ENCODE measurements at places on chromosomes 5 and 9. TPM values are rescaled to one million over a fixed set of nuclear protein-coding genes. Genes with fewer than 3 reads are reported as not detected.

Gene SMARCA2
- 34.5 TPM for total RNA-seq

Gene PCDHGB2
- 0.08 TPM for total RNA-seq

Gene ERCC8
- 13.7 TPM for total RNA-seq

Gene CDH18
- total RNA-seq = not detected

Gene UGCG
- 20.0 TPM for total RNA-seq

Gene TNFSF15
- 0.21 TPM for total RNA-seq

Gene SLC35D2
- total RNA-seq = 18.8 TPM

Gene PPP2R2B
- total RNA-seq = 0.14 TPM

Gene MINAR2
- not detected for total RNA-seq

Gene LHX6
- 0.61 TPM for total RNA-seq

Gene PCDHB9
- total RNA-seq = 0.08 TPM

Gene NDUFAF2
- 77.6 TPM for total RNA-seq

Gene RPS14
- total RNA-seq = 3,093 TPM

Gene AOPEP
- 162 TPM for total RNA-seq

Gene PCDHGB4
- 0.70 TPM for total RNA-seq

Gene TMEFF1
- 1.8 TPM for total RNA-seq

Gene FRMPD1
- 0.03 TPM for total RNA-seq

Gene STING1
- total RNA-seq = 1.6 TPM

Gene CYSRT1
- total RNA-seq = 2.7 TPM

Gene MAN2A1
- 15.7 TPM for total RNA-seq

Gene MARCHF3
- total RNA-seq = 0.98 TPM

Gene TAF1L
- not detected for total RNA-seq

Gene FEM1C
- total RNA-seq = 7.0 TPM

Gene CD72
- 0.06 TPM for total RNA-seq

Gene PCA3
- total RNA-seq = not detected

Gene CSF2
- 1.7 TPM for total RNA-seq

Gene NADK2
- 11.8 TPM for total RNA-seq

Gene SLU7
- total RNA-seq = 37.2 TPM

Gene ORM2
- total RNA-seq = not detected

Gene SLC6A19
- 0.01 TPM for total RNA-seq

Gene SPINK5
- total RNA-seq = not detected

Gene WNT8A
- total RNA-seq = not detected

Gene PAEP
- 0.14 TPM for total RNA-seq

Gene AJM1
- total RNA-seq = 4.4 TPM

Gene MVB12B
- total RNA-seq = 8.1 TPM

Gene GLRA1
- not detected for total RNA-seq

Gene RGMB
- 5.9 TPM for total RNA-seq

Gene FOXB2
- total RNA-seq = not detected

Gene PLAC8L1
- 0.26 TPM for total RNA-seq

Gene SWI5
- total RNA-seq = 46.9 TPM

Gene CCDC152
- total RNA-seq = not detected

Gene MRRF
- 62.9 TPM for total RNA-seq

Gene SHC3
- 0.32 TPM for total RNA-seq

Gene RIC1
- total RNA-seq = 13.4 TPM

Gene AGXT2
- total RNA-seq = not detected

Gene SPATA31A3
- total RNA-seq = not detected

Gene KIAA1958
- 2.1 TPM for total RNA-seq

Gene CARTPT
- total RNA-seq = not detected

Gene MTAP
- total RNA-seq = 9.9 TPM

Gene LEAP2
- total RNA-seq = 1.6 TPM

Gene MFAP3
- total RNA-seq = 26.0 TPM

Gene PRRC1
- 41.9 TPM for total RNA-seq

Gene OGN
- total RNA-seq = not detected

Gene RANBP17
- total RNA-seq = 2.0 TPM

Gene LCN1
- not detected for total RNA-seq

Gene CARD9
- total RNA-seq = 0.53 TPM

Data from A549 treated with CORT108297 at 1 μM for 4 hours (cell line).